Esophagus muscularis mucosa (tissue), 4 donors: ENCODE measurements at places on chromosomes 11 and 22. TPM values are rescaled to one million over a fixed set of nuclear protein-coding genes. Genes with fewer than 3 reads are reported as not detected.

PKDREJ gene
- total RNA-seq: 0.23 TPM

ZNF214 gene
- total RNA-seq: 3.3 TPM

OAF gene
- 64.7 TPM for total RNA-seq

EIF1AD gene
- total RNA-seq: 27.3 TPM

C2CD2L gene
- total RNA-seq: 7.5 TPM

ABTB2 gene
- 6.6 TPM for total RNA-seq

GPHA2 gene
- total RNA-seq: not detected

SLC22A6 gene
- total RNA-seq: not detected
